ENCODE measurements at places on chromosomes 1 and 21. TPM values are rescaled to one million over a fixed set of nuclear protein-coding genes. Genes with fewer than 3 reads are reported as not detected.

DNA sequence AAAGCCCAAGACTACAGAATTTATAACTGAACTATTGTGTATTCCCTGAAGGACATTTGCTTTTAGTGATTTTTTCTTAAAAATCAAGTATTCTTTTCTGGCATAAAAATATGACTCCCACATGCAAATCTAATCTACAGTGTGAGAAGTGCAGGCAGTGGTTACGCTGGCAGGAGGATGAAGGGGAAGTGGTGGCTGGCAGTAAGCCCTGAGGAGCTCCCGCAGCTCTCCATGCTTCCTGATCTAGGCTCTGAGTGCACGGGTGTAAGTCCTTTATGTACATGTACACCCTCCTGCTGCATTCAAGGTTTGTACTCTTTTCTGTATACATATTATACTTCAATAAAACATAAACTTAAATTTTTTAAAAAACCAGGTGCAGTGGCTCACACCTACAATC is 67.5 kb upstream of the PRDX6 start:
- no peak for DNase-seq

DNA sequence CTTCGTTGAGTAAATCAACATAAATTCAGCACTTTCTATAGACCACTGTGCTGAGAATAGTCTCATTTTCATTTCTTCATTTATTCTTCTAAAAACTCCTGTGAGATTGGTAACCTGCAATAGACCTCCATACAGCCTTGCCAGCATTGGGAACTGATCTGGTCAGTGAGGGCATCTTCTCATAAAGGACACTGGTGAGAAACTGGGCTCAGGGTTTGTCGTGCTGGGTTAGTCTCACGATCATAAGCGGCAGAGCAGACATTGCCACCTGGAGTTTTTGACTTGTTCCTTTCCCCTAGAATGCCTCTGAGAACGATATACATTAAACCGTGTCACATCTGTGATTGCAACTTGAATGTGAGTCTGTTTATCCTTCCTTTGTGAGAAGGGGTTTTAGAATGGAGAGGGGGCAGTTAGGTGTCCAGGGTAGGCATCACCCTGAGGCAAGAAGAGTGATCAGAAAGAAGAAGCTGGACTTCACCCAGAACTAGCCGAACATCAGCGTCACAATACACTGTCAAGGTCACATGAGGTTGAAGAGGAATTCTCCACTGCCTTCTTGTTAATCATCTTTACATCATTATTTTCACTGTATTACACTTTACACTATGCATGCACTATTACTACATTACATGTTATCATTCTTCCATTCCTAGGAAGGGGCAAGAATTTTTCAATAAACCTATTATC is 1.4 kb upstream of the TTLL7 start:
- DNase-seq: no peak

Gene HES2
- 3.4 TPM for total RNA-seq

DNA sequence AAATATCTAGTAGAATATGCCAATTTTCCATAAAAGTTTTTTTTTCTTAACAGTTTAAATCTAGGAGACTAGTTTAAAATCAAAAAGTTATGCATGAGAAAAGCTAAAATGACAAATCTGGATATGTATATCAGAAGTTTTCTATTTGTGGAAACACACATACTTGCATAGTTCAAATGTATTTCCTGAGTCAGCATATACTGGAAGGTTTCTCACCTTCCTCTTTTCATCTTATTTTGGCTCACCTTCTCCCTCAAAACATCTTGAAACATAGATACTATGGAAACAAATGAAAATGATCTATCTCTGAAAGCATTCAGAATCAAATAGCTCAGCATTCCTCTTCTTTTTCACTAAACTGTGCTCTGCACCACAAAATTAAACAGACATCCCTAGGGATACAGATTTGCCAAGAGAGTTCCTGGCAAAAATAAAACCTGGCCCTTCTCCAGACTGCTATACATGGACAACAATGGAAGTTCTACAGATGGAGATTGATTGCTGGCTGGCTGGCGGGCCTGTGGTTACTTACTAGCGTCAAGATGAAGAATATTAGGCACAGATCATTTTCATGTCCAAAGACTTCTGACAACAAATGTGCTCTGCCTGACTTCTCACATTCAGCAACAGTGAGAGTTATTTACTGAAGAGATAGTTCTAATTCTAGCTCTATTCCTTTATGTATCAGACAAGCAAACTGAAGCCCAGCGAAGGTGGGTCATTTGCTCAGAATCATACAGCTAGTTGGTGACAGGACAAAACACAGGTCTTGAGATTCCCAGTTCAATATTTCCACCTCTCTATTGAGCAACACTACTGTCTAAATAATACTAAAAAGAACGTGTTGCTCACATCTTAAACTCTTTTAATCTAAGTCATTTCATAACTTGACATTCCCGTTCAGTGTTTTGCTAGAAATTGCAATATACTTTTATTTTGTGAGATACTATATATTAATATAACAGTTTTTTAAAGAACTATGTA is 26.6 kb downstream of the DIPK1A start:
- no peak for DNase-seq

- no peak for DNase-seq
Observed at GRCh38 chr21:29130270-29130969, at the start of gene MAP3K7CL. Gene MAP3K7CL (plus strand): TSS chr21:29130644. CDS start chr21:29133345, 2,701 bp downstream.

Gene EFNA1
- 120 TPM for total RNA-seq

DNA sequence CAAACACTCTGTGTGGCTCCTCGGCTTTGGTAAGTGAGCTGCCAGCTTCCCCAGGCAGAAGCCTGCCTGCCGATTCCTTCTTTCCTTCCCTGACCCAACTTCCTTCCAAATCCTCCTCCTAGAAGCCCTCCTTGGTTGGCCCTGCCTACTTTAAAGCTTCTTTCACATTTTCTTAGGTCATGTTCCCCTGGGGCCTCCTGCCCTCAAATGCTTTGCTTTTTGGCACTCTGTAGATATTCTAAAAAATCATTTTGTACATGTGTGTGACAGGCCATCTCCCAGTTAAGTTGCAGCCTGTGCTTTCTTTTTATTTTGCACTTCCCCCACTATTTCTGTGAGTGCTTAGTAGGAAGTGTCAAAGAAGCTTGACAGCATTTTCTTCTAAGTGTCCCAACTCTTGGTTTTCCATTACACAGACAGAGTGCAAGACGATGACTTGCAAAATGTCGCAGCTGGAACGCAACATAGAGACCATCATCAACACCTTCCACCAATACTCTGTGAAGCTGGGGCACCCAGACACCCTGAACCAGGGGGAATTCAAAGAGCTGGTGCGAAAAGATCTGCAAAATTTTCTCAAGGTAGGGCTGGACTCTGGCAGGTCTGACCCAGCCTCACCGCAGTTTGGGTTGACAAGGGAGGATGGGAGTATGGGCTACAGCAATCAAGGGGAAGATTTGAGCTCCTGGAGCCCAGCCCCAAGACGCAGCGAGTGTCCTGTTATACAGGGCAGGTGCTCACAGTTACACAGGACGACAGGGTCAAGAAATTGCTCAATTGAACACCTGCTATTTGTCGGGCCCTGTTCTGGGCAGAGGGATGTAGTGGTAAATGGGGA is at the start of gene S100A9:
TSS of gene S100A9 (plus strand) at position 2 of the 838 bp plus-strand sequence. CDS start at position 432, 430 bp downstream.
- DNase-seq: no peak

GRCh38 chr21:34027721-34028461 is 45.5 kb upstream of the MRPS6 start:
- DNase-seq: no peak

- DNase-seq: no peak
Observed at GRCh38 chr1:182164273-182164672, 102.8 kb upstream of the ZNF648 start.

Gene RHEX
- total RNA-seq: 20.6 TPM

Gene LAPTM5
- 70.1 TPM for total RNA-seq

DNA sequence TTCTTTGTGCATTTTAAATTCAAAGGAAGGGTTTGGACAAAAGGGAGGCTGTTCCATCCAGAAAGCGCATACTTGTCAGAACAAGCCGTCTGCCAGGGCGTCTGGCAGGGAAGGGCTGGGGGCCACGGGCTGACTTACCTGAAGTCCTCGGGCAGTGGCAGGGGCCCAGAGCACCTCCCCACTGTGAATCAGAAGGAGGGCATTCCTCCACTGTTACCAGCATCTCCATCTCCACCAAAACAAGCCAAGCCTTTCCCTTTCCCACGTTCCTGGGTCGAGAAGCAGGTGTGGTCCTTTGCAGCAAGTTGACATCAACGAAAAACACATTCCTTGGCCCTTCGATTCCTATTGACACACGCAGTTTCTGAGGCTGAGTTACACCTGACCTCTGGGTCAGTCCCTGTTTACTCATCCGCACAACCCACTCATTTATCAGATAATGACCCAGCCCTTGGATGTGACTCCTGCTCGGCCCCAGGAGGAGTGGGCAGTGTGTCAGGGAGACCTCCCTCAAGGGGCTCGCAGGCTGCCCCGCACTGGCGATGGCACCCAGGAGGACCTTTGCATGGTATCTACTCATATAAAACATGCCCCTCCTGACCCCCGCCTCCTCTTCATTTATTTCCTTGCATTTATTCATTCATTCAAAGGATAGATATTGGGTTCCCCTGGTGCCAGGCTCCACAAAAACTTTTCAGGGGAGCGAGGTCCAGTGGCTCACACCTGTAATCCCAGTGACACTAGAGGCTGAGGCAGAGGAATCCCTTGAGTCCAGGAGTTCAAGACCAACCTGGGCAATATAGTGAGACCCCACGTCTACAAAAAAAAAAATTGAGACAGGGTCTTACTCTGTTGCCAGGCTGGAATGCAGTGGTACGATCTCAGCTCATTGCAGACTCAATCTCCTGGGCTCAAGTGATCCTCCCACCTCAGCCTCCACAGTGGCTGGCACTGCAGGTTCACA is 60.2 kb downstream of the TOMM20 start:
- DNase-seq: peak; percentile 91

Gene RRAGC
- total RNA-seq: 19.2 TPM

Gene GJB3
- total RNA-seq: not detected

GRCh38 chr1:101911894-101912293 is 84.8 kb downstream of the OLFM3 start:
- no peak for DNase-seq

GRCh38 chr1:175734642-175735041 is 8.8 kb downstream of the TNR start:
- DNase-seq: no peak

DNA sequence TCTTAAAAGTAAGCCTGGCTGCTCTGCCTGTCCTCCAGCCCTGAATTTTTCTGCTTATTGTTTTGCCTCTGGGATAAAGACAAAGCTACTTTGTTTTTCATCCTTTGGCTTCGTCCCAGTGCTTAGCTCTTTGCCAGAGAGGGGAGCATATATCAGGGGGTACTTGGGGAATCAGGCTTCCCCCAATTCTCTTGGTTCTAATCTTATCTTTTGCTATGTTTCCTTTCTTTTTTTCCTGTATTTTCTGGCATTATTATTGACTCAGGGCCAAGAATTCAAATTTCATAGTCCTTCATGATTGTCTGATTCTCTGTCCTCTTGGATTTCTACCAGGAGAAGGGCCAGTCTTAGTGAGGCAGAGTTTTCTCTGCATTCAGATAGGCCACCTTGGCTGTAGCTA is 51.2 kb downstream of the GIPC2 start:
- no peak for DNase-seq

DNA sequence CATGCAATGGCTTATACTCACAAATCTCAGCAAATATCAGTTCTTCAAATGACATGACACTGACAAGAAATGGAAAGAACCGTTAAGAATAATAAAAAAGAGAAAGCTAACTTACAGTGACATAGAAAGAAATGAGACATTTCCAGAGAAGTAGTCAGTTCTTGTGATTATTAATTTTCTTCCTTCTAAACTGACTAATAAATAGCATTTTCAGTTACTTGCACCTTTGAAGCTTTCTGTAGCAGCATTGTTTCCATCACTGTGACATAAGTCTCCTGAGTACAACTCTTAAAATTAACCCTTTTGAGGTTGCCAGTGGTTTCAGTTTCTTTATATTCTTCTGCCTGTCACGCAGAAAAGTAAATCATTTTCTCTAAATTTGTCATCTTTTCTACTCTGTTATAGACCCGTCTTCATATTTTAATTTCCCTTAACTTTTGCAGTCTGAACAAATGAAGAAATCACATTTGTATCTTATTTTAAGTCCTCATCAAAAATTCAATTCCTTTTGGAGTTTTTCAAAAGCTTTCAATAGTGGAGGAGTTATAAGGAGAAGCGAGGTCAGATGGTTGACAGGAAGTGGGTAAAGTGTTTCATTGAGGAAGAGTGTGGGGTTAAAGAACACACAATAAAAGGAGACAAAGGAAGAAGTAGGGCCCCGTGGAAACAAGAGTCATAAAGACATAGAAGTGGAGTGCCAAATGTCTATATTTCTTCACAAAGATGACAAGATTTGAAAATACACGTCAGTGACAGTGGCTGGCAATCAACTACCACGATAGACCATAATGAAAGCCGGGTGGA is 57.9 kb upstream of the S1PR1 start:
- DNase-seq: no peak

Gene KIF14
- 0.64 TPM for total RNA-seq

DNA sequence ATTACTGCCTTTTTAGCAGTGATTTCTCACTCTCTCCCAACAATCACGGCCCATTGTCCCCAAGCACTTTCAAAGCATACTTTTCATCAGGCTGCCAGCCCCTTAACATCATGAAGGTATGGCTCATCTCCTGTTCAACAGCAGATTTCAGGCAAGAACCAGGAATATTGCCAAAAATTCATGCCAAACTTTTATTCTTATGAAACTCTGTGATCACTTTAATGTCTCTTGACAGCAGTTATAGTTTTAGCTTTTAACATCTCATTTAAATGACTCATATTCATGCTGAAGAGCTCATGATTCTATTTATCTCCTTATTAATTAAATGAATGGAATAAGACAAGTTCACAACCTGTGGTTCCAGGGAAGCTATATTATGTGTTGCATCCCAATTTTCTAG is 235.1 kb downstream of the GRIK1 start:
- DNase-seq: no peak

DNA sequence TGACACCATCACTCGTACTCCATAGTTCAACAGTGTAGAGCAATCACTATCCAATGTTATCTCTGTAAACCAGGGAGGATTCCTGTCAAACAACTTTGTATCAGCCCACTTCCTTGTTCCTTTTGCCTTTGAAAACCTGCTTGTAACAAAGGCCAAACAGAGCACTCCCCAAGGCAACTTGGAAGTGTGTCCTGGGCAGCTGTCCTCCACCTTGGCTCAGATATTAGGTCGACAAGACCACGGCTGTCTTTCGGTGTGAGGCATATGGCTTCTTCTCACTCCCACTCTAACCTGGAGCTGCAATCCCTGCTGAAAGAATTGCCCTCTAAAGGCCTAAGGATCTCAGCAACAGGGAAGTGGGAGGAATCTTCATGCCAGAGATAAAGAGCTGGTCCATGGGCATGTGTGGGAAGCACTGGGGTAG is 66.7 kb downstream of the ITPKB start:
- DNase-seq: no peak

DNA sequence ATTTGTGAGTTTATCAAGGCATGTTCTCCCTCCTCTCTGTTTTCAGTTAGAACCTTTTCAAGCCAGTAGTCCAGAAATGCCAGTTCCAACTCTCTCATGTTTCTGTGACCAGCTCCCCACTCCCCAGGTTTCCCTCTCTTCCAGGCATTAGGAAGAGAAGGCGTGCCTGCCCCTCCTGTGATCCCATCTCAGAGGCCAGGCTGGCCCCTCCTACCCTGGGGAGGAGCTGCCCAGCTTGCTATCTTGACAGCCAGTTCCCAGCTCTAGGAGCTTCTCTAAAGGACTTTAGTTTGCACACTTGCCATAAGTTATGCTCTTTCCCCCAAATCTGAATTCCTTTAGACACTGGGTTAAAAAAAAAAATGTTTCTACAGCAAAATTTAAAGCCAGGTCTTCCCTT is 8.9 kb downstream of the HYI start:
- no peak for DNase-seq

Gene S1PR1
- total RNA-seq: 133 TPM

Gene REN
- total RNA-seq: not detected
